ENCODE measurements at places on chromosomes 4 and X.

GRCh38 chr4:140884431-140885058 lies 128.4 kb upstream of the TBC1D9 start:
- peak; percentile 67 for DNase-seq

- no peak for DNase-seq
Measured at GRCh38 chrX:1792636-1793035, 177.8 kb downstream of the ASMT start.

- DNase-seq = no peak
Measured at GRCh38 chr4:1405636-1406393, 427 bp downstream of the NKX1-1 start.

GRCh38 chr4:6257247-6258025 lies 12.2 kb upstream of the WFS1 start:
- DNase-seq = no peak

DNA sequence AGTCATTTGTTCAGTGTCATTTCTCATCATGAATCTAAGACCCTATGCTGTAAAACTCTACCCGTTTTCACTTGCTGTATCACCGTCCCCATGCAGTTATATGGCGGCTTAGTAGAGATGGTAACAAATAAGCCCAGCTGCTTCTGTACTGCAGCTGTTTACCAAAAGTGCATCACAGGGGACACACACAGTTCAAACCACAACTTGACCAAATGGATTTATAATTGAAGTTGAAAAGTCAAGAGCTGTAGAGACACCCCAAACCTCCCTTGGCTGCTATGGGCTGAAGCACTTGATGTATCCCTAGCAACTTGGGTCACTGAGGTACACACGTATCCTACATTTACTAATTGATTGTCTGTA lies 219.0 kb upstream of the FGF13 start:
- no peak for DNase-seq

DNA sequence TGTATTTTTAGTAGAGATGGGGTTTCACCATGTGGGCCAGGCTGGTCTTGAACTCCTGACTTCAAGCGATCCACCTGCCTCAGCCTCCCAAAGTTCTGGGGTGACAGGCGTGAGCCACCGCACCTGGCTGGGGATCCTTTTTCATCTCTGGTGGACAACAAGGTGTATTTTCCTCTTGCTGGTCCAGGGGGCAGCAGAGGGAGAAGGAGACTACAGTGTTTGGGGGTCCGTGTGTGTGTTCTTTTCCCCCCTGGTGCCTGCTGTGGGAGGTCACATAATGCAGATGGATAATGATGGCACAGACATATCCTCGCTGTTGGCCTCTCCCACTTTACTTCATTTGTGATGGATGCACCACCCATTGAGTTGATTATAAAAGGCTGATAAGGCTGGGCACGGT lies 39.0 kb upstream of the CD99 start:
- no peak for DNase-seq

- peak; percentile 61 for DNase-seq
Measured at GRCh38 chr4:37666625-37667071, 19.5 kb downstream of the RELL1 start.

DNA sequence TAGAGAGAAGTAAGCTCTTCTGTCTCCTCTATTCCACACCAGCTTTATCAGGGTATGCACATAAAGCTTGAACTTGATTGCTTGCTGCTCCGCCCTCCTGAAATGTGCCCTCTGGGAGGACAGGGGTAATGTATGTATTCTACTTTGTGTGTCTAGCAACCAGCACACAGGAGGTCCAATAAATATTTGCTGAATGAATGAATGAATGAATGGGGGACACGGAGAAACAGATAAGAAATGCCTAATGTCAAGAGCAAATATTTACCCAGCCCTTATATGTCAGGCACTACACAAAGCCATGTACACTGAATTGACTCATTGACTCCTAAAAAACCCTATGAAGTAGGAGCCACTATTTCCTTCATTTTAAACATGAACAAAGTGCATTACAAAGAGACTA lies 2.3 kb upstream of the MSL3 start:
- no peak for DNase-seq

GRCh38 chr4:121711263-121712000 lies 14.7 kb upstream of the ANXA5 start:
- peak; percentile 98 for DNase-seq

GRCh38 chr4:76059750-76060149 lies 14.8 kb upstream of the ART3 start:
- DNase-seq = no peak

DNA sequence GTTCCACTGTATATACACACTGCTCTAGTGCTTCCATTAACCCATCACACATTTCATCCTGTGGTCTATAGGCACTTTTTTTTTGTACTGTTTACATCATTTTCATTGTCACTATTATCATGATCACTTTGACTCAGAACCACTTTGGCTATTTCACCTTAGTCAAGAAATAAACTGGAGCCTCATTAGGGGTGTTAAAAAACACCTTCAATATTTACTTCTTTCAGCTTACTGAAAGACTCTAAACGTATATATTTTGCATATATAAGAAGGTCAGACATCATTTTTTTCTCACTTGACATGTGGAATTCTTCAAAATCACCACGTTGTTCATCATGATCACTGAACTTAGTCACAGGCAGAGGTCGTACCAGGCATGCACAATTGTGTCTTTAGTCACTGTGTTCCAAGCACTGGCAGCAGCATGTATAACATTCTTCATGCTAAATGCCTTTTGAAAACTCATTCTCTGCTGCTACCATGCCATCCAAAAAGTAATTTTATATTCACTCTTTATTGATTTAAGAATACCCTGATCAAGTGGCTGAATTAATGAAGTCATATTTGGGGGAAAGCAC lies 229.2 kb upstream of the ARSJ start:
- peak; percentile 52 for DNase-seq

- DNase-seq = no peak
Measured at GRCh38 chr4:145339075-145339725, 142.5 kb upstream of the SMAD1 start.

GRCh38 chrX:7399373-7399772 lies 251.4 kb upstream of the PUDP start:
- DNase-seq = no peak

GRCh38 chr4:182776376-182777105 lies 140.6 kb downstream of the DCTD start:
- DNase-seq = no peak

DNA sequence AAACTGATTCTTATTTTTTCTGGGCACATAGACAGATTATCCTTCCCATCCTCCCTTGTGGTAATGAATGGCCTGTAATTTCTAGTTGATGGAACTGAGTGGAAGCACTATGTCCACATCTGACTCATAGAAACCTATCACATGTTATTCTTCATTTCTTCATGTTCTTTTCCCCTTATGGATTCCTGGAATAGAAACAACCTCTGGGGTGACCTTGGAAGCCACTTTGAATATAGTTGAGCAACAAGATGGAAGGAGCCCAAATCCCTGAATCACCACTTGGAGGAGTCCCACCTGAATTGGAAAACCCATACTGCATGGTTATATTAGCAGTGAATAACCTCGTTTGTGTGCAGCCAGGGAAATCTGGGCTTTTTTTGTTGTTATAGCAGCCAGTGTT lies 137.8 kb downstream of the MID1IP1 start:
- DNase-seq = peak; percentile 36

GRCh38 chr4:2256781-2257191 lies 5.1 kb downstream of the MXD4 start:
- no peak for DNase-seq

GRCh38 chrX:74536832-74537371 lies 77.5 kb downstream of the RLIM start:
- DNase-seq = no peak

DNA sequence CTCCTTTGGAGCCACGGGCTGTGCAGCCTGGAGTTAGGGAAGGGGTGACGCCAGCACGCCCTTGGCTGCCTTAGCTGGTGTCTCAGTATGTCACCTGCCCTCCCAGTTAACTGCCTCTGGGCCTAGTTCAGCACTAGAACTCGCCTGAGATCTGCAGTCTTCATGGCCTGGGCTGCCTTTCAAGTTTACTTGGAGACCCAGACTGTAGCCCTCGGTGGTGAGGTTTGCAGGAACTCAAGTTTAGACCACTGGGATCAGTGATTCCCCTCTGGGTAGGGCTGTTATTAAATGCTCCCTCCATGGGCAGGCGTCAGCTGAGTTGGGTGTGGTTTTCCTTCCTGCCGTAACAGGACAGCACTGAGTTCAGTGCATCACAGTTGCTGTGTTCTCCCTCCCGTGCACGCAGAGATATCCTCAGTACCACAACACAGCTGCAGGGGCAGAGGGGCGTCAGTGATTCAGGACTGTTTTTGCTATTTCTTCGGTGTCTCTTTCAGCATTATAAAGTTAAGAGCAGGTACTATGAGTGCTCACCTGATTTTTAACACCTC lies 30.5 kb downstream of the PLAC8 start:
- no peak for DNase-seq

GRCh38 chr4:168854350-168854921 lies 155.6 kb downstream of the CBR4 start:
- no peak for DNase-seq

DNA sequence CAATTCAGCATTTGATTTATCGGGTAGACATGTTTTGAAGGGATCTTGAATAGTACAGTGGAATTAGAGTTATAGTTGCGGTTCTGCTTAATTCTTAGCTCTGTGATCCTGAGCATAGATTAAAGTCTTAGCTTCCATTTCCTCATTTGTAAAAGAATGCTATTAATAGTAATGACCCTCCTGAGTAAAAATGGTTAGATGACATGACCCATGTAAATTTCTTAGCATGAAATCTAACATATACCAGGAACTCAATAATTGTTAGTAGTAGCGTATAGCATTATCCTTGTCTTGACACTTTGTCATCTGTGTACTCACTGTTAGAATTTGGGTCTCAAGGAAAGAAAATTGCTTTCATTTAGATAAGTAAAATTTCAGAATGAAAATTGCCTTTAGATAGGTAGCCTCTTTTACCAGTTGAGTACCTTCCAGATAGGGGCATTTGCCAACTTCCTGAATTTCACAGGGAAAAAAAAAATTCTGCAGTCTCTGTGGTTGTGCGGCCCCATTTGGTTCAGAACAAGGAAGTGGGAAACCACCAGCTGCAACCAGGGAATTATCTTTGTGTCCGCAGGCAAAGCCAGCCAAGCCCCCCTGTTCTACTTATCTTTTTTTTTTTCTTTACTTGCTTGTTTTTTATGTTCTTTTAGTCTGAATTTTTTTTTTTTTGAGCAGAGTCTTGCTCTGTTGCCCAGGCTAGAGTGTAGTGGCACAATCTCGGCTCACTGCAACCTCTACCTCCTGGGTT lies 86.9 kb downstream of the TMEM164 start:
- DNase-seq = no peak

- DNase-seq = no peak
Measured at GRCh38 chr4:188139671-188140070, 430 bp downstream of the TRIML1 start.

DNA sequence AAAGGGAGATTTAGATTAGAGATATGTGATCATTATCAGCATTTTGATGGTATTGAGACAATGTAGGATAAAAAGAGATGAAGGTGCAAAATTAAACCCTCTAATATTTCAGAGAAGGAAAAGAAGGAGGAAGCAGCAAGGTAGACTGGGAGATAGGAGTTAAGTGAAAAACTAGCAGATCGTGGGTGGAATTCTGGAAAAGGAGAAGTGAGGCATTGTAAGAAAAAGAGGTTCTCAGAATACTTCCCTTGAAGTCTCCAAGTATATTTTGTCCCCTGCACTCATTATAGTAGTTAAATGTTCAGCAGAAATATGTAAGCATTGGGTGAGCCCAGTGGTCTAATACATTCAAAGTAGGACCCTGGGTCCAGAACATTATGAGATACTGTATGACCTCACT lies 30.3 kb downstream of the COPS4 start:
- DNase-seq = no peak

- peak; percentile 80 for DNase-seq
Measured at GRCh38 chr4:140756319-140757231, at the start of gene TBC1D9. Gene TBC1D9 (minus strand): TSS chr4:140756385. CDS start chr4:140756045, 340 bp downstream.

DNA sequence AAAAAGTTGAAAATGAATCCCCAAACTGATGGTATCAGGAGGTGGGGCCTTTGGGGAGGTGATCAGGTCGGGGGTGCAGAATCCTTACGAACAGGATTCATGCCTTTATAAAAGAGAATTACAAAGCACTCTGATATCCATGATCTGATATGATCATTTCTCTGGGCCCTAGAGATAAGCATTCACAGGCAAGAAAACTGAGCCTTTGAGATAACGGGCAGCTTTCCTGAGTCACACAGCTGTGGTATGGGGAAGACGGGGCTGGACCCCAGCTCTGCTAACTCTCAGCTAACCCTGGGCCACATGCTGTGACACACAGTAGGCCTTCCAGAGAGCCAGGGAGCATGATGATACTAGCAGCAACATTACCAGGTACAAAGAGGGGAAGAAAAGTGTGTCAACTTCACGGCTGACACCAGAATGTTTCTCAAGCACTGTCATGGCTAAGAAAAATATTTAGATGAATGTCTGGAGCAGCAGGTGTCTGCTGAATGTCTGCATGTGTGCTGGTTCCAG lies 85.1 kb downstream of the SLC2A9 start:
- no peak for DNase-seq

DNA sequence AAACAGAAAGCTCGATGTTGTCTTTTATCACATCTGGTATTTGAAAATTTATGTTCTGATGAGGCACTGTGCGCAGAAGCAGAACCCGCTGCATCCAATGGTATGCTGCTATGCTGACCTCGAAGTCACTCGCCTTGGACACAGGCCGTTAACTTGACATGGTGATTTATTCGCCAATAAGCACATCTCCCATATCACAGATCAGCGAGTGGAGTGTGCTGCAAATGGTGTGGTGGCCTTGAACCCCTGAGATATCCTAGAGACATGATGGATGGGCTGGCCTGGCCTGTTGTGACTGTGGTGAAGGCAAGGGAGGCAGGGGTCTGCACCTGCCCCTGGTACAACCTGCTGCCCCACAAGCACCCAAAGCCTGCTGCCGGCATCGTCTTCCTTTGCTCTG lies 175.4 kb upstream of the FRG1 start:
- DNase-seq = no peak

DNA sequence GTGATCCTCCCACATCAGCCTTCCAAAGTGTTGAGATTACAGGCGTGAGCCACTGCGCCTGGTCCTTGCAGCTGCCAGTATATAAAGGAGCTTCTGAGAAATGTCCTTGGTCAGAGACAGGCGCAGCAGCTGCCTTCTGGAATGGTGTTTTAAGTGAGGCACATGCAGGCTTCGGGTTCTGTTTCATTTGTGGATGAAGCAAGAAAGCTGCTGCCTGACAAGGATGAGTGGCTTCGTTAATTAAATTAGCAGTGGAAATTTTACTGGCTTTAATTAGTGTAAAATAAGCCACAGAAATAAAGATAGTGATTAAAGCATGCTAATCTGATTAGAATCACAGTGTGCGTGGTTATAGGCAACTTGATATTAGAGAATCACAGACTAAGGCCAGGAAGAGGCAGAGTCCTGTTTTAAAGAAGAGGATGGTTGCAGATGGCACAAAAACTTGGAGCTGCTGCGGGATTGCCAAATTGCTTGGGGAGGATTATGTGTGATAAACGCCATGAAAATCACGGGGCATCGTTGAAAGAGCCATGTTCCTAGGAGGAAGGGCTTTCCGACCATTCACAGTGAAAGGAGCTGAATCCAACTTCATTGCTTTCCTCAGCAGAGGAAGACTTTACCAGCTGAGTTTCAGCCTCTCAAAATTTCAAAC lies 348.4 kb upstream of the FAT1 start:
- no peak for DNase-seq
